ENCODE measurements at places on chromosomes 1 and 21.
A peak's percentile ranks its signal among the peaks of the same experiment; 100 is the strongest.

GRCh38 chr1:226973371-226973897, 33.3 kb downstream of the COQ8A start:
- no peak for DNase-seq
- H3K27ac ChIP-seq: peak overlapping the region; percentile 57
- no peaks in the 10 kb centered on the region for H3K36me3 ChIP-seq
- no peaks in the 10 kb centered on the region for H3K4me1 ChIP-seq

GRCh38 chr1:22969304-22969709, 3.4 kb downstream of the LACTBL1 start:
- no peak overlapping the region for H3K4me3 ChIP-seq
- DNase-seq: peak; percentile 52
- no peak overlapping the region for H3K27ac ChIP-seq
- H3K4me1 ChIP-seq: no peaks in the 10 kb centered on the region
- no peaks in the 10 kb centered on the region for H3K36me3 ChIP-seq

DNA sequence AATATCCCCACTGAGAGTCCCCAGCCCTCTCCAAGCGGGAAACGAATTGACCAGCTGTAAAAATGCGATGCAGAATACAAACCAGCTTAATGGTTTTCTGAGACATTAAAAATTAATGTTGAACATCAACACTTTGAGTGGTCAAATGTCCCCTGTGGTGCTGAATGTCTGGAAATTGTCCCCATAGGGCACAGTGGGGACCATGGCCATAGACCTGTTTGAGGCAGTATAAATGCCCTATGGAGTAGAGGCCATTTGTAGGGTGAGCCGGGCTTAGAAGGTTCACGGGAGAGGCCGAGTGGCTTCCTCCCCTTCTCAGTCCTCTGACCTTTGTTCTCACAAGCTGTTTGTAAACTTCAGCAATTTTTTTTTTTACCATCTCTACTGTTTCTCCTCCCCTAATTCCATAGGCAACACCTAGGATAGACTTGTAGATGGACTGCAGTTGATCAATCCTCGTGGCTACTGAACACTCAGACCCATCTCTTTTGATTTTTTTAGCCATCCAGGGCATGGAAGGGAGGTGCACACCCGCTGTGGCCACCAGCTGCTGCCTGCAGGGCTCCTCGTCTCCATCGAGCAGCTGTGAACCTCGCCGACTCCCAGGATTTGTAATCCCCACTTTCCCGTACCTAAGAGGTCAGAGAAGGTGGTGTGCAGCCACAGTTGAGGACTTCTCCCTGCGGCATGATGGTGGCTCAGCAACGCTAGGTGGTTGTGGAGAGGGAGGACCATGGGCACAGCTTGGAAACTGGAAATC, 41.0 kb downstream of the KAZN start:
- no peak overlapping the region for H3K27ac ChIP-seq
- H3K4me3 ChIP-seq: no peak overlapping the region
- H3K36me3 ChIP-seq: no peaks in the 10 kb centered on the region
- H3K27me3 ChIP-seq: no peaks in the 10 kb centered on the region

GRCh38 chr1:159171688-159172501, 480 bp downstream of the CADM3 start:
- no peaks in the 10 kb centered on the region for H3K4me1 ChIP-seq
- peaks cover 11% of the 10 kb centered on the region for H3K27me3 ChIP-seq
- H3K27ac ChIP-seq: peak overlapping the region; percentile 25

GRCh38 chr1:50208315-50208714, 99.6 kb downstream of the ELAVL4 start:
- H3K36me3 ChIP-seq: no peaks in the 10 kb centered on the region
- H3K27me3 ChIP-seq: no peaks in the 10 kb centered on the region
- no peaks in the 10 kb centered on the region for H3K4me1 ChIP-seq
- no peak overlapping the region for H3K27ac ChIP-seq
- DNase-seq: no peak

Data from Peyer's patch (tissue), 4 donors.